ENCODE measurements at places on chromosomes 13 and 19. TPM values are rescaled to one million over a fixed set of nuclear protein-coding genes. Genes with fewer than 3 reads are reported as not detected.

DHRS12 gene
- 2.4 TPM for total RNA-seq

FFAR2 gene
- not detected for total RNA-seq

RASGRP4 gene
- total RNA-seq = not detected

KLK2 gene
- total RNA-seq = not detected

FZR1 gene
- 39.5 TPM for total RNA-seq

SIPA1L3 gene
- 15.4 TPM for total RNA-seq

CGB3 gene
- not detected for total RNA-seq

AMER2 gene
- total RNA-seq = not detected

NLRP7 gene
- total RNA-seq = 0.22 TPM

MZF1 gene
- 13.8 TPM for total RNA-seq

SMIM44 gene
- not detected for total RNA-seq

CALR3 gene
- total RNA-seq = not detected

HSH2D gene
- total RNA-seq = not detected

TMEM238 gene
- total RNA-seq = 0.33 TPM

MAMSTR gene
- total RNA-seq = 1.2 TPM

KLK5 gene
- total RNA-seq = not detected

FPR3 gene
- not detected for total RNA-seq

ZC3H4 gene
- 14.8 TPM for total RNA-seq

KASH5 gene
- not detected for total RNA-seq

PROZ gene
- total RNA-seq = not detected

MBD3L2B gene
- not detected for total RNA-seq

FPR1 gene
- 0.11 TPM for total RNA-seq

CPB2 gene
- not detected for total RNA-seq

ATP7B gene
- total RNA-seq = 2.3 TPM

NKG7 gene
- not detected for total RNA-seq

SOHLH2 gene
- total RNA-seq = 1.5 TPM

C19orf47 gene
- 5.5 TPM for total RNA-seq

MAST1 gene
- 0.87 TPM for total RNA-seq

WDR88 gene
- not detected for total RNA-seq

KLK12 gene
- total RNA-seq = not detected

KCNJ14 gene
- total RNA-seq = 0.37 TPM

NFIX gene
- total RNA-seq = 59.8 TPM

RDH8 gene
- not detected for total RNA-seq

SHISA7 gene
- not detected for total RNA-seq

NCR1 gene
- total RNA-seq = not detected

APLP1 gene
- 6.7 TPM for total RNA-seq

ZNF541 gene
- 0.12 TPM for total RNA-seq

KIR3DL1 gene
- not detected for total RNA-seq

ZNF556 gene
- 0.12 TPM for total RNA-seq

KLK15 gene
- not detected for total RNA-seq

ZNF415 gene
- total RNA-seq = 6.1 TPM

IL12RB1 gene
- total RNA-seq = not detected

KLK14 gene
- total RNA-seq = not detected

CDK8 gene
- total RNA-seq = 24.9 TPM

PTPRH gene
- 15.3 TPM for total RNA-seq

PRODH2 gene
- not detected for total RNA-seq

GAPDHS gene
- total RNA-seq = not detected

ZNF738 gene
- total RNA-seq = 6.1 TPM

PPM1N gene
- total RNA-seq = 2.3 TPM

RAB3A gene
- total RNA-seq = 0.89 TPM

TEKTIP1 gene
- total RNA-seq = not detected

PGLYRP2 gene
- not detected for total RNA-seq

TMPRSS9 gene
- total RNA-seq = not detected

SULT2A1 gene
- total RNA-seq = not detected
